Activated CD4-positive, alpha-beta T cell treated with anti-CD3 and anti-CD28 coated beads for 24 hours (primary cell): ENCODE measurements at places on chromosomes 5 and 9.

DNA sequence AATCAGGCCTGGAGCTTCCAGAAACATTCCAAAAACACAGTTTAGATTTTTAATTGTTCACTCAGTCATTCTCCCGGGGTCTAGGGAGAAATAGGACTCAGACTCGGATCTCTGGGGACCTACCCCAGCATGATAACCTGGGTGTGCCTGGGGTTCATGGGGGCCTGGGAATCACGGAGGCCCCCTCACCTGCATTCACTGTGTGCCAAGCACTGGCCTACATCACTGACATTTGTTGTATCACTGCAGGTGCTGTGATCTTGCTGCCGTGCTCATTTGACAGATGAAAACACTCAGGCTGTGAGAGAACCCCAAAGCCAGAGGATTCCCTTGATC lies 22.8 kb upstream of the ZBTB43 start:
- DNase-seq = no peak

DNA sequence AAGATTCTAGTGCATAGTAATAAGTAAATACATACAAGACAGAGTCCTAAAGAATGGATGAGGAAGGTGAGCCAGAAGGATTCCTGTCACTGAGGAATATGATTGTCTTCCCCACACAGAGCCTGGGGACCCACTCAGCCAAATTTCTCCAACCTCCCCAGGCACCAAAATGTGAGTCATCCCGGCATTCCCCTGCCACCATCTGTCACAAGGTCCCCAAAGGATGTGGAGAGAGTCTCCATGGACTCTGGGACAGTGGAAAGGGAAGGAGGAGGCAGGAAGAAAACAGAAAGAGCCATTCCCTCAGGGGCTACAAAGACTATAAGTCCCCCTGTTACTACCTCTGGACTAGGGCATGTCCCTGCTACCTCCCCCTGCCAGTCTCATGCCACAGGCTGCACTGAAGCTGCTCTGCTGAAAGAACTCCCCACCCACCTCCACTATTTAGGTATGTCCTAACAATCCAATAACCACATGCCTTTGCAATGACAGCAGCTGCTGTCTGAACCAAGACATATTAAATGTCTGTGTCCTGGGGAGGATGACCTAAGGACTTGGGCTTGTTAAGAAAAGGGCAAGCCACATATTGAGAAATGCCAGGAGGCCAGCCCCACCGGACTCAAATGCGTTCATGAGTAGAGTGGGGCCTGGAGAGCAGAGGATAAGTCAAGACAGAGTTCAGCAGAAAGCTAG lies 10.7 kb upstream of the OR5C1 start:
- no peak for DNase-seq

DNA sequence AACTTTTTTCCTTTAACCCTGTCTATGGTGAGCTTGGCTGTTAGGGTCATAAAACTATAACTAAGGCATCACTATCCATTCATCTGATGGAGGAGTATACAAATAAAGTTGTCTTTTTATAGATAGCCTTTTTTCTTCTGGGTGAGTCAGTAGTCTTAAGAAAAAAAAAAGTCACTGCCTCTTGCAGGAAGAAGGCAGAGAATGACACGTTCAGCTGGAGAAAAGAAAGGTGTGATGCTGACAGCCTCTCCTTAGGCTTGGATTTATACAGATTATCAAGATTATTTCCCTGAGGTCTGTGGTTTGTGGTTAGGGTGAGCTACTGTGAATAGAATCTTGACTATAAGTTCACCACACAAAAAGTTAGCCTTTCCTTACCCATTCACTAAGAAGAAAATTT lies 23.0 kb downstream of the EPB41L4B start:
- DNase-seq = no peak

- no peak for DNase-seq
Measured at GRCh38 chr9:76687861-76688391, 76.3 kb upstream of the PCA3 start.

GRCh38 chr9:93164085-93164484 lies 19.9 kb upstream of the WNK2 start:
- no peak for DNase-seq

- DNase-seq = no peak
Measured at GRCh38 chr9:4962085-4962484, 23.0 kb upstream of the JAK2 start.

- no peak for DNase-seq
Measured at GRCh38 chr5:60183881-60184280, 290.4 kb upstream of the PDE4D start.

- DNase-seq = no peak
Measured at GRCh38 chr9:127561491-127562278, 50.4 kb upstream of the STXBP1 start.

DNA sequence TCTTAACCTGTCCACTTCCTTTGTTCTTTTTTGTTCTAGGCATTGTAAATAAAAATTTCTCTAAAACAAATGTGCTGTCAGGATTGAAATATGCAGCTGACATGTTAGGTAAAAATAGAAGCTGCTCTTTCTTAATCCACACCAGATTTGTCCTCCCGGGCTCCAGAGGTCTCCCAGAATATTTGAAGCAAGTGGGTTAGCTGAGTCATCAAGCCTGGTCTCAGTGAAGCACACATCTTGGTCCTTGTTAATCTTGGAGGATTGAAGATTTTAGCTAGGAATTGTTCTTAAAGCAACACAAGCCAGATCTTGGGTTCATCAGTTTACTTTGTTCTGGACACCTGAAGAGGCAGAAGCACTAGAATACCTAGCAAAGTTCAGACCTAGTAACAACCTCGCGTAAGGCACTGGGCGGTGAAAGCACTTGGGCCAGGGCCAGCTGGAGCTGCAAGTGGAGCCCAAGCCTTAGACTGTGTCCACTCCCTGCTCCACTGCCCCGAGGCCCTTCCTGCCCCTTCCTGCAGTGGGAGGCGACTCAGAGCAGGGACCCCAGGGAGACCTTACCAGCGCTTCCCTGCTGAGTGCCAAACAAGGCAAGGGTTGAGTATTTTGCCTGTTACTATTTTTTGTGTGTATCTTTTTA lies 36.5 kb downstream of the HABP4 start:
- no peak for DNase-seq

DNA sequence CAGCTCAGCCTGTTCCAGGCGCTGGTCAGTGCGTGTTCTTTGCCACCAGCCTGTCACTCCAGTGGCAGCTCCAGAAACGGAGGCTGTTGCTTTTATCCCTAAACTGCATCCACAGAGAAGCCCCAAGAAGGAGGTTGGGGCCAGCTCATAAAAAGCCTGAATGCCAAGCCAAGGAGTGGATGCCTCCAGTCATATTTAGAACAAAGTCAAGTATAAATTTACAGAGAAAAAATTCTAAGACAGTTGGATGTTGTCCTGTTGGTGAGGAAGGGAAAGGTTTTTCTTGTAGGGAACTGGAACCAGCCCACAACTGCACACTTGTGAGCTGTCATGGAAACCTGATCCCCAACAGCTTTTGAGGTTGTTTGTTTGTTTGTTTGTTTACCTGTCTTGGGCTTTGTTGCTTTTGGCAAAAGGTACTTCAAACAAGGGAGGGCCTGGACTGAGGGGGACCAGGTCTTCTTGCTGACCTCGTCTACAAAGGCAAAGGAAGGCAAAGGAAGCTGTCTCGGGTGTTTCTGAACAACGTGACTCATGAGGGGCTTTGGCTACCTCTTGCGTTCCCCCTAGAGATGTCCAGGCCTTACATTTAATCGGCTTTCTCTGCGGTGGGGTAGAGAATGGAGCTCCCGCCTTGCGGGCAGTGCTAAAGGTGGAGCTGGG lies 36.7 kb downstream of the OLFML2A start:
- no peak for DNase-seq

DNA sequence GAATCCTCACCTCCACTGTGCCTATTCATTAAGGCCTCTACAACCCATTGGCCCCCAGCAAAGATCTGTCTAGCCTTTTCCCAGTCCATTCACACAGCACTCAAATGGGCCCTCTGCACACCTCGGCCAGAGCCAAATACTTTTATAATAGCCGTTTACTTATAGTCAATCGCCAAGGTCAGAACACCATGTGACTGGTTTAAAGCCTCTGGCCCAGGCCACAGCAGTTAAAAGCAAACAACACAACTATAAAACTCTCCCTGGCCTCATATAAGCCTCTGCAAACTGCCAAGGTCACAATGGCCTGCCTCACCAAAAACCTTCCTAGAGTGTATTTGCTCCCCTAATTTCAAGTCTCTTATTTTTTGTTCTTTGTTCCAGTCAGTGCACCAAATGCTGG lies 562.6 kb downstream of the CAAP1 start:
- DNase-seq = no peak
